ENCODE measurements at places on chromosomes 3 and 15.

GRCh38 chr3:56849698-56850097 lies 47.9 kb upstream of the ARHGEF3 start:
- no peak for DNase-seq

- DNase-seq = no peak
Observed at GRCh38 chr3:128091586-128091985, 32.0 kb downstream of the RUVBL1 start.

DNA sequence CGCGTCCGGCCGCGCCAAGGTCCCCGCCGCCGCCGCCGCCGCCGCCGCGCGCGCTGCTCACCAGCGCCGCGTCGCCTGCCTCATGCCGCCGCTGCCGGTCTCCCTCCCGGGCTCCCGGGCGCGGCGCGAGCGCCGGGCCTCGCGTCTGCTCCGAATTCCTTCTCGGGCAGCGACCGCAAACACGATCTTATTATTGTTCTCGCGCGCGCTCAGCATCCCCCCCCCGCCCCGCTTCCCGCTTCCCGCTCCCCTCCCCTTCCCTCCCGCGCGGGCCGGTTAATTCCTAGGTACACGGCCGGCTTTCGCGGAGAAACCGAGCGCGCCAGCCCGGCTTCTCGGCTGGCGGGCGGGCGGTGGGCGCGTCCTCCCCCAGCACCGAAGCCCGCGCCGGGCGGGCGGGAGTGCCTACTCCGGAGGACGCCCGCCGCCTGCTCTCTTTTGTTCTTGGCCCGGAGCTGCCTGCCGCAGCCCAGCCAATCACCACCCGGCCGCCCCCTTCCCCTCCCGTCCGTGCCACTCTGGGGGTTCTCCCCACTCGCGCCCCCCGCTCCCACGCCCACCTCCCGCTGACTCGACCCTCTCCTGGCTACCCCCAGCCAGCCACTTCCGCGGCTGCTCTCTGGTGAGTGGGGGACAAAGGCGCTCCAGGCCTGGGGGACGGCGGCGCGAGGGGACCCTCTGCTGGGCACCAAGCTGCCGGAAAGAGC lies at the start of gene HDGFL3:
Gene HDGFL3, minus strand, starts transcription at position 164 of the 707 bp plus-strand sequence. CDS start 409 bp downstream, outside the sequence.
- DNase-seq = peak; percentile 71

DNA sequence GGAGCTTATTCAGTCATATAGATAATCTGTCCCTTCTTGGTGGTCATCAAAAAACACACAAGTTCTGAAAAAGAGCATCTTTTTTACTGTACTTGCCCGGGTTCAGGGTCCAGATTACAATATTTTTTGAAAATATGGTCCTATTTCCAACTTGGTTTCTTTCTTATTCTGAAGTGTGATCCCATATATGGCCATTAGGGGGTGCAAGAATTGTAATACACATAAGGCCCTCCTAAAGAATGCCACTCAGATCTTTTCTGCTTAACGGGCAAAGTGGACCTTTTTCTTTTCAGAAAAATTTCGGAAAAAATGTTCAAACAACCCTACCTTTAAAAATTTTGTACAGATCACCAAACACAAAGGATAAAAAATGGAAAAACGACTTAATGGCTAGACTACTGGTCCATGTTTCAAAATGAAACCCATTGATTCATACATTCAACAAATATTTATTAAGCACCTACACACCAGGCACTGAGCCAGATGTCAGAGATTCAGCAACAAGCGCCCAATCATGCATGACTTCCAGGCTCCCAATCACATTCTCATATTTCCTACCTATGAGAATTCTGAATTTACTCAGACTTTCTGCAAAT lies 102.0 kb upstream of the MYRIP start:
- peak; percentile 15 for DNase-seq

GRCh38 chr3:127406309-127407025 lies 118.6 kb upstream of the PRR20G start:
- peak; percentile 49 for DNase-seq

DNA sequence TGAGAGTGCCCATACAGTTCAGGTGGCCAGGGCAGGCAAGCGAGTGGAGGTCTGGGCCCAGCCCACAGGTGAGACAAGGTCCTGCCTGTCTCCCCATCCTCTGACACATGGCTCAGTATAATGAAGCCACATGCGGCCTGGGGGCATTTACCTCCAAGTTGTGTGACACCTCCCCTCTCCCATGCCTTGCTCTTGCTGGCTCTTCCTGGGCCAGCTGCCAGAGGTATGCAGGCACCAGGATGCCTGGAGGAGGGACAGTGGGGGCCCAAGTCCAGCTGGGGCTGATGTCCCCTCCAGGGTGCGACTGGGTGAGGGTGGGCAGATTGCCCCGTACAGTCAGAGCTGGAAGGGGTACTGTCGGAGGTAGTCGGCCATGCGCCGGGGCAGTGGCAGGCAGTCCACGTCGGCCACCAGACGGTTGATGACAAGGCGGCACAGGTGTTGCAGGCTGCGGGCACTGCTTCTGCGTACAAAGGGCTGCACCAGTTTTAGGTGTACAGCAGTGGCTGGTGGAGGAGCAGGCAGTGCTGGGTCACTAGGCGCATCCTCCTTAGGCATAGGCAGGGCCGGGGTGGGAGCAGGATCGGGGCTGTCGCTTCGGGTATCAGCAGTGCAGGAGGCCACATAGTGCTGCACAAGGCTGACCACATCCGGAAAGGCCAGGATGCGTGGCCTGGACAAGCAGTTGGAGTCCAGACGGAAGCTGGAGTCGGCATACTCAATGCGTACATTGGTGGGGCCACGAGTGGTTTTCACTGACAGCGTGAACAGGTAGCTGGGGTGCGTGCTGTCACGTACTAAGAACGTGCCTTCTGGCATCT lies 4.1 kb downstream of the CISH start:
- DNase-seq = no peak

- DNase-seq = no peak
Observed at GRCh38 chr3:69451594-69451993, 65.7 kb upstream of the FRMD4B start.

DNA sequence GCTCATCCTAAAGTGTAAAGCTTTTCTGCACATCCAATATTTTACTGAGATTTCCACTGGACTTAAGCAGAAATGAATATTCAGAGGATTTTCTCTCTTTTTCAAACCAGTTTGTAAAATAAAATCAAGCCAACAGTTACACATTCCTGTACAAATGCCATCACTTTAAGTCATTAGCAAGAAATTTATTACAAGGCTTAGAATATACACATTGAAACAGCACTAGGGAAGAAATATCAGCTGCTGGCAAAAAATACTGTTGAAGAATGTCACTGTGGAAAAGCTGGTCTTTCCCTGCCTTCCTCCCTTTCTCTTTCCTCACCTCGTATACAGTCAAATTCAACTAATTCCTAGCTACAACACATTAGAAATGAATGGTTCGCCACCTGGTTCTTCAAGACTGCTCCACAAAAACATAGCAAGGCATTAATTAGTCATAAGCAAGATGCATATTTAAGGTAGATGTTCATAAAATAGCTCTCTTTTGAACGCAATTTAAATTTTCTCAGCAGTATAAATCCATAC lies 21.3 kb downstream of the PLOD2 start:
- DNase-seq = no peak

GRCh38 chr3:177522051-177522450 lies 324.8 kb upstream of the TBL1XR1 start:
- DNase-seq = no peak

DNA sequence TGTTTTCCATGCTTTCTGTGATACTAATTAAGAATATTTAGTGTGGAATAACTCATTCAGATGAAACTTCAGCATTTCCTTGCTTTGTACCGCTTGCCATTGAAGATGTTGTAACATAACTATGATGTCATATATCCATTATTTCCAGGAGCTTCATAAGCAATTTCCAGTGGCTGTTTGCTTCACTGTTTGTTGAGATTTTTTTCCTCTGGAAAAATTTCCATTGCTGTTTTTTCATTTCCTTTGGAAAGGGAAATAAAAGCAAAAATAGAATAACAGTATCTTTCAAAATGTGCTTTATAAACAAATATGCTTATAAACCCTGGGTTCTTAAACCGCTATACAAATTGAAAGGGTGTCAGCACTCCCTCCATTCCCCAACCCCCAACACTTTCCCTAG lies 319.6 kb upstream of the SEMA6D start:
- DNase-seq = no peak

- no peak for DNase-seq
Observed at GRCh38 chr3:52872245-52872644, 25.1 kb downstream of the STIMATE start.

- no peak for DNase-seq
Observed at GRCh38 chr3:56277236-56277635, 191.0 kb downstream of the ERC2 start.

GRCh38 chr3:64213224-64213878 lies 11.9 kb downstream of the PRICKLE2 start:
- no peak for DNase-seq

DNA sequence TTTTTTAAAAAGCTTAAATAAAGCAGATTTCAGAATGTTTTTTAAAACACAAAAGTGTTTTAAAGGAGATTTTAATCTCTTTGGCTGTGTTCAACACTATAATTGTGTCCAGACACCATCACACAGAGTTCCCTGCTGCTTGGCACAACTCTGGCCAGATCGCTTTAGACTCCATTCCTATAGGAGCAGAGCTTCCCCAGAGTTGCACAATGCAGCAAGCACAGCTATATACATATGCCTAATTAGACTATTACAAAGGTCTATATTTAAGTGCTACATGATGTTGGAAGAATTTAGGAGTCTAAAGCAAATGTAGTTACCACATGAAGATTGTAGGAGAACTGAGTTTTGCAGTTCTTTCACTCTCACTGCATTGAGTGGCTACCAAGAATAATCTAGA lies 11.2 kb downstream of the SLC9A9 start:
- DNase-seq = no peak

GRCh38 chr15:51672155-51672687 lies 9.1 kb upstream of the SCG3 start:
- DNase-seq = no peak

DNA sequence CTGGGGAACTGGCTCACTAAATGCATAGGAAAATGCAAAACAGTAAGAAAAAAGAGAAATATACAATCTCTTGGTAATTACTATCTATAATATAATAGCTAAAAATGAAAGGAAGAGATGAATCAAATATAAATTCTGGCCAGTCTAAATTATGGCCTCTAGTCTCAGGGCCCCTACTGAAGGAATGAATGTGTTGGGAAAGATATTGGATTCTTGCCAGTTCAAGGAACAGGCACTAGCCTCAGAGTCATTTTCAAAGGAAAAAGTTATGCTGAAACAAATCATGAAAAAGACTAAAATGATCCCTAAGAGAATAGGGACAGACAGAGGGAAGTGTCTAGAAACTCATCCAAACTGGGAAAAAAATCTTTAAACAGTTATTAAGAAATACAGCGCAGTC lies 62.4 kb downstream of the C3orf80 start:
- no peak for DNase-seq

- no peak for DNase-seq
Observed at GRCh38 chr3:156811089-156811862, 14.9 kb upstream of the LEKR1 start.

GRCh38 chr3:183192650-183193300 lies 30.2 kb upstream of the LAMP3 start:
- no peak for DNase-seq

- no peak for DNase-seq
Observed at GRCh38 chr15:83435782-83436181, 11.4 kb upstream of the SH3GL3 start.

DNA sequence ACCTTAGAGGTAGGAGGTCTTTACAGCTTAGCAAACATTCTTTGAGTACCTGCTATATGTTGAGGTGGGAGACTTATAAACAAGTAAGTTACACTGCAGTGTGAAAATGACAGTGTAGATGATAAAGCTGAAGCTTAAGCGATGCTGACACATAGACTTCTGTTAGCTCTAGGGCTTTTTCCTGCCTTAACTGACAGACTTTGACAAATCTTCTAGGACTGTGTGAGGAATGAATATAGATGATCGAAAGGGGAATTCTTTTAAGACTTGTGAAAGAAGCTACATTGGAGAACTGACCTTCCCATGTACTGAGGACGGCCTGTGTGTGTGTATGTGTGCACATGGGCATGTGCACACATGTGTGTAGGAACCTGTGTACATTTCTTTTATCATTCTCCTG lies 22.7 kb downstream of the BOC start:
- no peak for DNase-seq

GRCh38 chr15:49979705-49980382 lies 139.2 kb downstream of the ATP8B4 start:
- DNase-seq = no peak

DNA sequence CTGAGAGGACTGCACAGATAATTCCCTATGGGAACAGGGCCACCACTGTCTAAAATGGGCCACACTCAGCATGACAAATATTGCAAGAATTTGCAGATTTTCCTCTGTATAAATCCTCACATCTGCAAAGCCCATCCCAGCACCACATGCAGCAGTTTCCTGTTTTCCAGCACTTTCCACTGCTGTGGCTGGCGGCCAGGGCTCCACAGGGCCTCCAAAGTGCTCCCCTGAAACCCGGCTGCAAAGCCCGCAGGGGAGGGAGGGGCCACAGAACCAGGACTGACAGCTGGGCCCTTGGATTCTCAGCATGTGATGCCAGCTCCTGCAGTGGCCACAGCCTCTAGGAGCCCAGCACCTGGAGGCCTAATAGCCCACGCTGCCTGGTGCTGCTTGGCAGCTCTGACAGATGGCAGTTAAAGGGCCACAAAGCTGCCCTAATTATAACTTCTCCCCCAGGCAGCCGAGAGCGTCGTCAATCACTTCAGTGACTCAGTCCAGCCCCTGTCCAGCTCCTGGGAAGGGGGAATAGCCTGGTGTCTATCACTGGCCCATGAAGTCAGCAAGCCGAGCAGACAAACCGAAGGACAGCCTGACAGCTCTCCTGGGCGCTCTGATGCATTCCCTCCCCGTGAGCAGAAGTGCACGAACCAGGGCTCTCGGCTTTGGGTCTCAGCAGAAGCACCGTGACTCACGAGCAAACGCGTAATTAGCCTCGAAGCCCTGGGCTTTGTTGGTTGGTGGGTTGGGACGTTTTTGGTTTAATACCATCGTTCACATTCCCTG lies 4.7 kb downstream of the LRRC15 start:
- DNase-seq = no peak

GRCh38 chr3:57069503-57069902 lies 9.0 kb downstream of the SPATA12 start:
- no peak for DNase-seq

GRCh38 chr3:124609402-124609801 lies 120.8 kb upstream of the UMPS start:
- no peak for DNase-seq

DNA sequence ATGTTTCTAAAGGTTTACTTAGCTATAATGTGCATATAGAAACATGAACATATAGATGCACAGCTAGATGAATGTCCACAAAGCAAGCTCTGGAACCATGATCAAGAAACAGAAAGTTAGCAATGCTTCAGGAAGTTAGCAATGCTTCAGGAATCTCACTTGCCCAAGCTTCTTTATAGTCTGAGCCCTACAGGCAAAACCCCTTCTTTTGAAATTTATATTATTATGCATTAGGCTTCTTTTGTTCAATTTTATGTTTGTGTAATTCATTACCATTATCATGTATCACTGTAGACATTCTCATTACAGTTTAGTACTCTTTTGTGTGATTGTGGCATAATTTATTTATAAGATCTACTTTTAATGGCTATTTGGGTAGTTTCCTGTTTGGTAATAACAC lies 286.4 kb upstream of the BCHE start:
- no peak for DNase-seq

- DNase-seq = no peak
Observed at GRCh38 chr15:57537072-57537471, 54.6 kb upstream of the MYZAP start.
